Activated CD4-positive, alpha-beta T cell treated with anti-CD3 and anti-CD28 coated beads, Interleukin-2, amount 10 ng/mL, durations not matched to agents 7 days and 5 days (primary cell): ENCODE measurements at places on chromosomes 1 and 21.
A peak's percentile ranks its signal among the peaks of the same experiment; 100 is the strongest.

DNA sequence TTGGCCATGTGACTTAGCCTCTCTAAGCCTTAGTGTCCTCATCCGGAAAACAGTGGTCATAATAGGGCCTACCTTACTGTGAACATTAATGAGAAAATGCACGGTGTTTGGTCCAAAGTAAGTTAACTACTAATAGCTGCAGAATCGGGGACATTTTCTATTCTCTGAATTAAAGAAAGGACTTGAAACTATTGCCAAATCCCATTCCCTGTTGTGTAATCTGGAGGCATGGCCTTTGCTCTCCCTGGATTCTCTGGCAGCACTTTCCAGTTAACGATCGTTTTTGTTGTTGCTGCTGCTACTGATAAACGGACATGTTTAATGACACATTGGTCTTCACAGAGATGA, 30.5 kb downstream of the FMO4 start:
- H3K27me3 ChIP-seq = no peaks in the 10 kb centered on the region
- no peak overlapping the region for H3K27ac ChIP-seq
- no peak overlapping the region for H3K4me3 ChIP-seq
- H3K36me3 ChIP-seq = no peaks in the 10 kb centered on the region

DNA sequence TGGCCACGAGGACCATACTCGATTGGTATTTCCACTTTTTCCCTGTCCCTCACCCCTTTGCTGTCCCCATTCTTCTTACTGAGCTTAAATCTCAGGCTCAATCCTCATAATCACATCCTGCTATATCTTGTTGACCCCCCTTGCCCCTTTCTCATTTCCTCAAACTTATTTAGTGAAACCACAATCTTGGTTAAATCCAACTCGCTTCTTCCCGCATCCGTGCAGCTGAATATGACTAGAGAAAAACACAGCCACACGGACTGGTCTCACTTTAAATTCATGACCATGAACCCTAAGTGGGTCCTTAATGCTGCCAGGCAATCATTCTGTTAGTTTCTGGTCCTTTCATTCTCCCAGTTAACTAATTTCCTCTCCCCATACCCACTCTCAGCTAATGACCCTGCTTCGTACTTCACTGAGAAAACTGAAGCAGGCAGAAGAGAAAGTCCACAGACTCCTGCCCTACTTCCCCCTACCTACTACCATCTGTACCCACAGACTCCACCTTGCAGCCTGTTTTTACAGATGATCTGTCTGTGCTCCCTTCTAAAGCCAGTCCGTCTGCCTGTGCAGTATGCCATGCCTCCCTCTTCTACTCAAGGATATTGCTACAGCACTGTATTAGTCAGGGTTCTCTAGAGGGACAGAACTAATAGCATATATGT, 96.8 kb upstream of the LMO4 start:
- H3K27ac ChIP-seq = no peak overlapping the region
- H3K4me3 ChIP-seq = no peak overlapping the region
- H3K27me3 ChIP-seq = peaks cover 2% of the 10 kb centered on the region
- no peak for DNase-seq
- no peaks in the 10 kb centered on the region for H3K36me3 ChIP-seq

- peak overlapping the region; percentile 88 for H3K27ac ChIP-seq
- H3K27me3 ChIP-seq = no peaks in the 10 kb centered on the region
- H3K36me3 ChIP-seq = peaks cover 49% of the 10 kb centered on the region
- no peak overlapping the region for H3K4me3 ChIP-seq
- H3K4me1 ChIP-seq = peaks cover 52% of the 10 kb centered on the region
These were observed 6.3 kb downstream of the SRSF11 start for GRCh38 chr1:70227439-70227838.

GRCh38 chr1:53754484-53755312, 15.7 kb upstream of the GLIS1 start:
- H3K4me3 ChIP-seq = no peak overlapping the region
- no peaks in the 10 kb centered on the region for H3K36me3 ChIP-seq
- no peak overlapping the region for H3K27ac ChIP-seq
- DNase-seq = peak; percentile 49
- no peaks in the 10 kb centered on the region for H3K27me3 ChIP-seq
- H3K4me1 ChIP-seq = no peaks in the 10 kb centered on the region

DNA sequence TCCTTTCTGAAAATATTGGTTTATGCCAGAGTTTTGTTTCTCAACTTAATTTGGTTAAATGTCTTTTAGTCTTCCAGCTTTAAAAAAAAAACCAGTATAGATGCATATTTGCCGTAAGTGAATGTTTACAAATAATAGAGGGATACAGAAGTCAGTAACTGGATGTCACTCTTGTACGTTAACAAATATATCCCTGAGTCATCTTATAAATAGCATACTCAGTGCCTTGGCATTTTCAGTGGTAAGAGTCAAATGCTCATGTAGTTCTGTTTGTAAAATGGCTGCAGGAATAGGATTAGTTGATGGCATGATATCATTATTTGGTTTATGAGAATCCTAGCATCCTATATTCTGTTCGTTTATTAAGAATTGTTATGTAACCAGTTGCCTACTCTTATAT, 55.4 kb downstream of the SPEN start:
- no peak for DNase-seq
- H3K4me3 ChIP-seq = no peak overlapping the region
- H3K27ac ChIP-seq = no peak overlapping the region

DNA sequence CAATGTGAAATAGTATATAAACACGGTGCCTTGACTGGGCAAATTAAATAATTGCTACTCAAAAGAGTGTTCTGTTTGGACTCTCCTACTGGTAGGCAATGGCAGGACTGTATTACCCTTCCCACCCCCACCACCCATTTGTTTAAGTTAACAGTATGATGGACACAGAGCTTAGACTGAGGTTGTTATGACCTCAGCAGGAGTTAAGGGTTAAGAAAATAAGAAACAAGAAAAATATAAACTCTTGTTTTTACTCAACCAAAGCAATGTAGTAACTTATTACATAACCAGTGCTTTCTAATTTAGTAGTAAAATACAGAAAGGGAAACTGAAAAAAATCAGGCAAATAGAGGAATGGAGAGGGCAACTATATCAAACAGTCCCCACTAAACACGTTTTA, 19.9 kb upstream of the SERPINC1 start:
- DNase-seq = no peak
- H3K4me3 ChIP-seq = no peak overlapping the region
- no peaks in the 10 kb centered on the region for H3K27me3 ChIP-seq
